Stimulated activated CD4-positive, alpha-beta T cell treated with anti-CD3 and anti-CD28 coated beads, Interleukin-15, amount 100 ng/mL, for 1 hour (primary cell): ENCODE measurements at places on chromosomes 2 and 18.

GRCh38 chr2:76862901-76863300 is 659.3 kb downstream of the LRRTM4 start:
- no peak for DNase-seq

DNA sequence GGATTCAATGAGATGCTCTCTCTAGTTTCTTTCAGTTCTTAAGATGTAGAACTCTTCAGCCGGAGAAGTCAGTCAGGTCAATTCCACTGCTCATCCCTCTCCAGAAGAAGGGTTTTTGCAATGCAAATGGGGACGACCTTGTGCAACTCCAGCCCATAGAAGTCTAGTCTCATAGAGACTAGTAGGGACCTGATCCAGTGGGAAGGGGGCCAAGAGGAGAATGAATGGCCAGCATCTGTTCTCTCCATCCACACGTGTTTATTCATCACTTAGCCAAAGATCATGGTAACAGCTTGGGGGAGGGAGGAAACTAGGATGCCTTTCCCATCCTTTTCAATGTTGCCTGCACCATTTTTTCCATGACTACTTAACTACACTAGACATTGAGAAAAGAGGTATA is 120.2 kb downstream of the LAMA3 start:
- no peak for DNase-seq

DNA sequence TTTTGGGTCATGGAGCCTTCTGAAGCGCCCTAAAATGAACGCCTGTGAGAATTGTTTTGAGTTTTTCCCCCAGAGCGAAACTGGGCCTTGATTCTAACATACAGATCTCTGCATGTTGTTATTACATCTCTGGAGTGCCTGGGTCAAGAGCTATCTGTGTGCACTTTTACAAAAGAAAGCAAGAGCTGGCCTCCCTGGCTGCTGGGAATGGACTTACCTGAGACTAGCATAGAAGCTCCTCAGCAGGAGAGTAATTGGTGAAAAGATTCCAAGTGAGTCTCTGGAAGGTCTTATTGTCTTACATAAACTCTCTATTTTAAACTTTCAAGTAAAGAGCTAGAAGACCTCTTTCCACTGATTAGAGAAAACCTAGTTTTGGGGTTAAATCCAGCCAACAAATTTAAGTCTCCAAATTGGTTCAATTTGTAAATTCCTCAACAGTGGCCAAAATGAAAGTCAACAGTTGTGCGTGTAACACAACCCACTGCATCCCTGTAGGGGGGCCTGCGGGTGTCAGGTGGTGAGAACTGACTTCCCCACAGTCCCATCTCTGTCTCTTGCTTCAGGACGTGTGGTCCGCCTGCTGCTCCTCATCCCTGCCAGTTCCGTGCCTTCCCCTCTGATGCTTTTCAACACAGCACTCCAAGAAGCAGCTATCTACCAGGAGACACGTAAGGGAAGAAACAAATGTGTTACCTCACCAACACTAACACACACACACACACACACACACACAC is 206.1 kb downstream of the SH3BP4 start:
- no peak for DNase-seq

DNA sequence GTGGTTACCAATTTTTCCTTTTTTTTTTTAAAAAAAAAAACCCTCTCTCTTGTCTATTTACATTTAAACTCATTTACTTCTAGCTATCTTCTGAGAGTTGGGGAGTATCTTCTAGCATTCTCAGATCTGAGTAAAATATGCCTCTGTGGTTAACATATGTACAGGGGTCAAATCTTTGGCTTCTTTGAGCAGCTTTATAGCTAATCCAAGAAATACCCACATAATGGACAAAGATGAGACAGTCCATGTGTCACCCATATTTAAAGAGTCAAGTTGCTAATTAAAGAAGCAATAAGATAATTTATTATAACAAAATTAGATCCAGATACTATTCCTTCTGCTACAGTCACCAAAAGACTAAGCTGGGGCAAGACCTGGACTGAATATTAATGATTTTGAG is 139.0 kb upstream of the HNRNPA3 start:
- no peak for DNase-seq

GRCh38 chr2:43008388-43008787 is 216.0 kb upstream of the HAAO start:
- DNase-seq = no peak

DNA sequence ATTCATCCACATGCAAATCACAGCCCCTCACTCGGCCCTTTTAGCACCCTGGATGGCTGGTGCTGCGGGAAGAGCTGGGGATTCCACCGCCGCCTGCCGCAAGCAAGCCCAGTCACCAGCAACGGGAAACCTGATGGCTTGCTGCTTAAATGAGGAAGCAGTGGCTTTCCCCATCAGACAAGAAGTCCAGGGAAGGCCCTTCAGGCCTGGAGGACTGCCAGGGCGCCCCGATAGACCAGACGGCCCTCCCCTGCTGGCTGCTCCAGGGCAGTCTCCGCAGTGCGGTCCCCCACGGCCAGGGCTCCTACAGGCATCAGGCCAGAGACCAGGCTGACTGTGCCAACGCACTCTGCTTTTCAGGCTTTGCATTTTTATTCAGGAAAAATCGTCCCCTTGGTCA is 439.1 kb downstream of the EIPR1 start:
- DNase-seq = no peak

DNA sequence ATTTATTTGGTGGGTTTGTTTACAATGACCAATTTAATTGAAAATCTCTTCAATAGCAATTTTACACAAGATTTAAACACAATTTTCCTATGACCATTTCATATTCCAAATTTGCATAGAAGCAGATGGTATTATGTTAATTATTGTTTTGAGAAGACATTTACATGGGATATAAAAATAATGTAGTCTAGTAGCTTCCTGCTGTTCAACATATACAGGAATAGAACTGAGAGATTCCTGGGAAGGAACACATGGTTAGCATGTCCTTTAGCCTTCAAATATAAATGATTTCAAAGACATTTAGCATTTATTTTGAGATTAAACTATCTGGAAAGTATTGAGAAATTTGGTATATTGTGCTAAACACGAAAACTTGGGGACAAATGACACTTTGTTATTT is 129.6 kb downstream of the KCNE4 start:
- no peak for DNase-seq

DNA sequence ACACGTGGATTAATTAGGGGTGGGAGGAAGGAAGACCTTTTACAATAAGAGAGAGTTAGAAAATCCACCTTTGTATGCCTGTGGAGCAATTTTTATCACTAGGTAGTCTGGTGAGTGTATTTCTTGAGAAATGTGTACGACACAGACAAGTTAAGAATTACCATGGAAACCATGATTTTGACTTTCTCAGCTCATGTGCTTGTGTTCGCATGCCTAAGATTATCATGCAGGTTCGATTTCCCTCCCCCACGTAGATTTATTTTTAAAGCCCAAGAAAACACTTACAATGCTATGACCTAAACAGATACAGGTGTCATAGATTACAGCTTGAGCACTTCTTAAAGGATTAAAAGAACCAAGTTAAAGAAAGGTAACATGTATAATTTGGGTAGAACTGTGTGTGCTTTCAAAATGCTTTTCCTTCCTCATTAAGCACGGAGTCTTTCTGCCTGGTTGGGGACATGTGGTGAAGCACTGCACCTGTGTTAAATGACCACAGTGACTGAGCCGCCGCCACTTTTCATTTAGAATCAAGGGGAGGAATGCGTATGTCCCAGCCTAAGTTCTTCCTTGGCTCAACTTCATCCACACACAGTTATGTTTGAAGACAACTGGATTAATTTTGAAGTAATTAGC is 16.6 kb downstream of the SERTAD2 start:
- no peak for DNase-seq

- DNase-seq = no peak
Measured at GRCh38 chr2:65465857-65466256, 33.5 kb upstream of the SPRED2 start.

DNA sequence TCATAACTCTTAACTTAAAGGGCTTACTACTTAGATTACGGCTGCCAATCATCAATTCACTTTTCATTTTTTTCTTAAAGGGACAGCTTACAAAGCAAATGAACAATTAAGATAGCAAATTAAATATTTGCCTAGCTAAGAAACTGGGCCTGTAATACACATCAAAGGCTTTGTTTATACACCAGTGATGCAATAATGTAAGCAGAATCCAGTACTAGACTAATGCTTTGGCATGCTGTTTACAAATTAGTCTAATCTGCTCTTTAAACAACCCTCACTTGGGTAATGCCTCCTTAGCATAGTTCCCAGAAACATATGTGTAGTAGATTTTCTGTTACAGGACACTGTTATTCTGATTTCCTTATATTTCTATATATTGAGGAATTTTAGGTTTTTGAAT is 105.8 kb downstream of the ARHGAP28 start:
- no peak for DNase-seq

GRCh38 chr2:239753401-239753837 is 271.7 kb downstream of the NDUFA10 start:
- DNase-seq = no peak

- no peak for DNase-seq
Measured at GRCh38 chr2:150135223-150135883, 352.1 kb downstream of the RND3 start.

DNA sequence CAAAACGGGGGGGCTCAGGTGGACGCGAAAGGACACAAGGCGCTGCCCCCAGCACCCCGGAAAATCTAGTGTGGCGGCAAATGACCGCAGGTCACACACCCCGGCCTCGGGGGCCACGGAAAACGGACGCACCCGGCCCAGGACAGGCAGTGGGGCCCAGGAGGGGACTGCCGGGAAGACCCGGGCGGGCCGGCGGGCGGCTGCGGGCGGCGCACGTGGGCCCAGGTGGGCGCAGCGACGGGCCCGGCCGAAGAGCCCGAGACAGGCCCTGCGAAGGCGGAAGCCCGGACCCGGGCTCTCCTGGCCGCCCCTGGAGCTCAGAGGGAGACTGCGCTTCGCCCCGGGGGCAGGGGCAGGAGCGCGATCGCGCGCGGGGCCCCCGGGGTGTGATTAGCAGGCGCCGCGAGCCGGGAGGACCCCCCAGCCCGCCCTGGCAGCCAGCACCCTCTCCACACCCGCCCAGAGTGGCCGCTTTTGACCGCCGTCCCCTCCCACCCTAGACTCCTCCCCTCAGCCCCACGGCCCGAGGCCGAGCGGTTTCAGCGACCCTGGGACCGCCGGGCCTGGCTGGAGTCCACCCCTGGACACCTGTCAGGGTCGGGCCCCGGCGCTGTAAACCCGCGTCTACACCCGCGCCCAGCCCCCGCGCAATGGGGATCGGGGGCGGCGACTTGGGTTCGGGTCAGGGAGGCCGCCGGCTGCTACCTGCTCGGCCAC is 773 bp downstream of the MBP start:
- no peak for DNase-seq

DNA sequence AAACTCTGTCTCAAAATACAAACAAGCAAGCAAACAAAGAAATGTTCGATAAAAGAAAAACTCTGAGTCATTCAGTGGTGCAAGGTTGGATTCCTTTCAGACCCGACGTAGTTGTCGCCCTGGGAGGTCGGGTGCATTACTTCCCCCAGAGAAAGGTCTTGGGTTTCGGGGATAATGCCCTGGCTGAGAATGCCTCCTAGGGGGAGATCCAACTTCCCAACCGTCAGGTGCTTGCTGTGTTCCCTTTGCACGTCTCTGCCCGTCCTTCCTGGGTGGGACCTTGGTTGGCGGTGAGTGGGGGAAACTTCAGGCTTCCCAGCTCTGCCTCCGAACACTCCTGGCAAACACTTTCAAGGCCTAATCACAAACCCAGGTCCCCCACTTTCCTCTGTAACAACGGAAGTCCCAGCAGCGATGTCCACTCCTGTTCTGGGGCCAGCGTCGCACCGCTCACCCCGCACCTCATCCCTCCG is 609 bp downstream of the TPGS2 start:
- peak; percentile 3 for DNase-seq

GRCh38 chr2:230269715-230270114 is 44.2 kb downstream of the SP140 start:
- no peak for DNase-seq

DNA sequence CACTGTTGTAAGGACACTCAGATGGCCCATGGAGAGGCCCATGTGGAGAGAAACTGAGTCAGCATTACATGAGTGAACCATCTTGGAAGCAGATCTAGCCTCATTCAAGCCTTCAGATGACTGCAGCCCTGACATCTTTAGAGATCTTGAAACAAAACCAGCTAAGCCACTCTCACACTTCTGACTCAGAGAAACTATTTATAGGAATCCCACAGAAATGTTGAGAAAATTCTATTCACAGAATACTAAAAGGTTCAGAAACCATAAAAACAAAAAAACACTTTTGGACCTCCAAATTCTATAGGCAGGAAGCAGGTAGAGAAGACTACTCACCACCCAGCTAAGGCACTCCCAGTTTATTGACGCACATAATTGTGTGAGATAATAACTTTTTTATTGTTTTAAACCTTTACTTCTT is 8.7 kb downstream of the TMEM169 start:
- DNase-seq = no peak

GRCh38 chr2:152464851-152465470 is 130.0 kb downstream of the FMNL2 start:
- no peak for DNase-seq

- peak; percentile 44 for DNase-seq
Measured at GRCh38 chr2:241858206-241859016, at the start of gene PDCD1. Gene PDCD1 (minus strand): TSS chr2:241858894. CDS start chr2:241858838, 56 bp downstream.

GRCh38 chr18:27843783-27844777 is 332.9 kb downstream of the CDH2 start:
- DNase-seq = no peak

DNA sequence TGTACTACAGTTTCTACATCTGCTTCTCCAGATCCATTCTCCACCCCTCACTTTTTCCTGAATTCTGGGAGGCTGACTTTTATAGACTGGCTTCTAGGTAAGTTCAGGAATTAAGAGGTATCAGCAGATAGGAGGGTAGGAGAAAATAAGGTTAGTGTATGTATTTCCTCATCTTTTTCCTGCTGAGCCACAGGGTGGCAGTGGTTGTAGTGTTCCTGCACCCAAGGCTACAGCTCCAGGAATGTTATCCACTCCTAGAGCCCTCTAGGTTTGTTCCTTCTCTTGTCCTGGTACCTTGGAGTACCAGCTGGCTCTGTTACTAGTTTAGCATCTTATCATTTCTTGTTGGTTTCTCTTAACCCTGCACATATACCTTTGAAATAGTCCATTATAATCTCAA is 40.7 kb upstream of the C2orf66 start:
- DNase-seq = no peak

DNA sequence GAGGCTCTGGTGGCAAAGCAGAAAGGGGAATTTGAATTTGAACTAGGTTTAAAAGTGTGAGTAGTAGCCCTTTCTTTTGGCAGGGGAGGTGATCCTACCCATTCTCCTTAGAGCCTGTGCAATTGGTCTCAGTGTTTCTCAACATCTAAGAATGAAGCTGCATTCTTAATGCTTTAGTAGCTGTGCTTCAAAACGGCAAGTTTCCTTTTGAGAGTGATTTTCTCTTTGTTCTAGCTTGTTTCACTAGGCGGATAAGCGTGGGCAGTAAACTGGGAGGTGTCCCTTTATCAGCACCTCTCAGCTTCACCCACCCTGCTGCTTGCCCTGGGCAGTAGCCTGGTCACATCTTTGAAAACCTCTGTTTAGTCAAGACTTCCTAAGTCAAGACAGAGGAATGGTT is 6.7 kb downstream of the CRIM1 start:
- DNase-seq = no peak
